ENCODE measurements at places on chromosomes 7 and 10. TPM values are rescaled to one million over a fixed set of nuclear protein-coding genes. Genes with fewer than 3 reads are reported as not detected.

GRCh38 chr10:91299999-91300575, 79.6 kb downstream of the PCGF5 start:
- H3K4me1 ChIP-seq, result no peaks in the 10 kb centered on the region
- DNase-seq, result no peak
- H3K27ac ChIP-seq, result no peak overlapping the region
- no peak overlapping the region for H3K4me3 ChIP-seq

GRCh38 chr10:123614888-123615287, 51.3 kb upstream of the GPR26 start:
- no peaks in the 10 kb centered on the region for H3K36me3 ChIP-seq
- peaks cover 7% of the 10 kb centered on the region for H3K27me3 ChIP-seq
- H3K27ac ChIP-seq, result no peak overlapping the region
- DNase-seq, result peak; percentile 30

GRCh38 chr10:71424496-71425194, 27.9 kb downstream of the CDH23 start:
- DNase-seq, result peak; percentile 15
- H3K36me3 ChIP-seq, result no peaks in the 10 kb centered on the region
- no peak overlapping the region for H3K27ac ChIP-seq
- no peak overlapping the region for H3K4me3 ChIP-seq

The GRID2IP gene
- 0.87 TPM for total RNA-seq

Data from pancreas (tissue), 10 donors.